SJSA1 (cell line): ENCODE measurements at places on chromosomes 1 and 21. TPM values are rescaled to one million over a fixed set of nuclear protein-coding genes. Genes with fewer than 3 reads are reported as not detected.

CHD5 gene
- total RNA-seq = 0.28 and 0.53 TPM in 2 replicates

OLIG1 gene
- not detected in 2 replicates for total RNA-seq

- H3K36me3 ChIP-seq = no peaks in the 10 kb centered on the region; the same call in 1 of the 2 replicates
- DNase-seq = no peak
- H3K27me3 ChIP-seq = no peaks in the 10 kb centered on the region
- H3K4me1 ChIP-seq = peaks cover 10% of the 10 kb centered on the region
- H3K27ac ChIP-seq = no peak overlapping the region
- no peak overlapping the region for H3K4me3 ChIP-seq
Measured at GRCh38 chr1:25862785-25863485, 3.7 kb upstream of the AUNIP start.

GRCh38 chr1:193769651-193770050, 583.2 kb upstream of the B3GALT2 start:
- H3K27me3 ChIP-seq = no peaks in the 10 kb centered on the region
- no peaks in the 10 kb centered on the region for H3K36me3 ChIP-seq
- DNase-seq = no peak
- H3K4me3 ChIP-seq = no peak overlapping the region
- H3K4me1 ChIP-seq = no peaks in the 10 kb centered on the region

- H3K4me3 ChIP-seq = no peak overlapping the region
- no peaks in the 10 kb centered on the region for H3K4me1 ChIP-seq
- DNase-seq = no peak
- no peaks in the 10 kb centered on the region for H3K36me3 ChIP-seq
- no peak overlapping the region for H3K27ac ChIP-seq
Measured at GRCh38 chr1:170321113-170321512, 175.4 kb downstream of the NTMT2 start.

DNA sequence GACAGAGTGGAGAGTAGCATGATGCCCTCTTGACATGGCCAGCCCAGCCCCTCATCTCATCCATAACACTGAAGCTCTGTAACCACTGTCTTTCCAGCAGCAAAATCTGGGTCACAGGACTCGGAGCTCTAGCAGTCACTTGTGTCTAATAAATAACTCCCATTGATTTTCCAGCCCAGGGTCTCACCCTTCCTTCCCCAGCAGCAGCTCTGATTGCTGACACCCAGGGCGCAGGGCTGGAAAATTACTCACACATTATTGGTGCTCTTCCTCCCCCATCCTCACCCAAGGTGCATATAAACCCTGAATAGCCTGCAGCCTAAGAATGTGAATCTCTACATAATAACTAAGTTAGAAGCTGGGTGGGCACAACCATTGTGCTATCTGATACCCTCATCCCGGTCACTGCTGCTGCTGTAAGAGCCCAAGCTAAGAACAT, 21.1 kb upstream of the OR10J5 start:
- no peak overlapping the region for H3K27ac ChIP-seq
- no peaks in the 10 kb centered on the region for H3K36me3 ChIP-seq
- H3K27me3 ChIP-seq = no peaks in the 10 kb centered on the region
- no peak overlapping the region for H3K4me3 ChIP-seq
- no peaks in the 10 kb centered on the region for H3K4me1 ChIP-seq

- H3K27ac ChIP-seq = no peak overlapping the region
- DNase-seq = no peak
- no peaks in the 10 kb centered on the region for H3K4me1 ChIP-seq
- peaks cover 22% of the 10 kb centered on the region for H3K27me3 ChIP-seq
- no peak overlapping the region for H3K4me3 ChIP-seq
Measured at GRCh38 chr1:203200916-203201315, 14.4 kb upstream of the CHI3L1 start.

- H3K27me3 ChIP-seq = peaks cover 67% of the 10 kb centered on the region
- peaks cover 24% of the 10 kb centered on the region for H3K4me1 ChIP-seq
- H3K36me3 ChIP-seq = no peaks in the 10 kb centered on the region
- H3K4me3 ChIP-seq = no peak overlapping the region
Measured at GRCh38 chr1:152108882-152109222, 6.4 kb downstream of the TCHH start.
